Frontal cortex (tissue), 4 donors: ENCODE measurements at places on chromosomes 3 and 15. TPM values are rescaled to one million over a fixed set of nuclear protein-coding genes. Genes with fewer than 3 reads are reported as not detected.

The AMT gene
- 1.6 TPM for total RNA-seq

The SLC6A1 gene
- 52.2 TPM for total RNA-seq

DNA sequence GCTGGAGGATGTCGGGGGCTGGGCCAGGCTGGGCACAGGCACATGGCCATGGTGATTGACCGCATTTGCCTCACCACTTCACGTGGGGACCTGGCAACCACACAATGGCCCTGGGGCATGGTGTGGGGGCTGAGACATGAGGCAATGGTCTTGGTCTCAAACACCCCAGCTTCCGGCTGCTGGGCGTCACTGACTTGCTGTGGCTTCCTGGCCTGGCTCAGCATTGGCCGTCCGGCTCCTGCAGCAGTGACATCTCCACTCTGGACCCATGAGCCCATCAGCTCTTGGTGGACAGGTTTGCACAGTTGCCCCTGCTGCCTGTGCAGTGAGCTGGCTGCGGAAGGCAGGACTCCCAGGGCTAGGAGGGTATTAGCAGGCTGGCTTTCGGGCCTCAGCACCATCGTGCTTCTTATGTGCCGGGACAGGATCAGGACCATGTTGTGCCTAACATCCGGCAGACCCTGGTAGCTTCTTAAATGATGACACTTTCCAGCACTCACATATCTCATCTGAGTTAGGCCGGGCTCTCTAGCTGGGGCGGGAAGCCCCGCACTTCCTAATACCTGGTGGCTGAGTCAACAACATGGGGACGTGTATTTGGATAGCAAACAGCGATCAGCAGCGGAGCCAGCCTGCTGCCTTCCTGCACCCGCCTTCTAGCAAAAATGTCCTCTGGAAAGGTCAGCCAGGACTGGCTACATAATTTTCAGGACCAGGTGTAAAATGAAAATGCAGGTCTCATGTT lies 34.1 kb downstream of the ZNF710 start:
- DNase-seq, result no peak

DNA sequence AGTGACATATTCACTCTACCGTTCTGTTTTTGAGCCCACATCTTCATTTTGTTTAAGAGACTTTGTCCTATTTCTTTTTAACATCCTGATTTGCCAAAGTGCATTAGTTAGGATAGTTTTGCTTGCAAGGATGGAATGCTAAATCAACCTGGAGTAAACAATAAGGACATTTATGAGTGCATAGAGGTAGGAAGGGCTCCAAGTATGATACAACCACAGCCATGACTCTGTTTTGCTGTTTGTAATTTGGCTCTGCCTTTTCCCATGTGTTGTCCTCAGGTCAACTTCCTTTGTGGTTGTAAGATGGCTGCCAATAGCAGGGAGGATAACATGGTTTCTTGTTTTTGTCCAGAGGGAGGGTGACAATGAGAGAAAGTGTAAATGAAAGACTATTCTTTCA lies 66.4 kb upstream of the GOLIM4 start:
- no peak for DNase-seq

- no peak for DNase-seq
Observed at GRCh38 chr3:55877703-55878102, 390.6 kb upstream of the WNT5A start.

- DNase-seq, result no peak
Observed at GRCh38 chr3:22893644-22894325, 309.3 kb upstream of the UBE2E2 start.

DNA sequence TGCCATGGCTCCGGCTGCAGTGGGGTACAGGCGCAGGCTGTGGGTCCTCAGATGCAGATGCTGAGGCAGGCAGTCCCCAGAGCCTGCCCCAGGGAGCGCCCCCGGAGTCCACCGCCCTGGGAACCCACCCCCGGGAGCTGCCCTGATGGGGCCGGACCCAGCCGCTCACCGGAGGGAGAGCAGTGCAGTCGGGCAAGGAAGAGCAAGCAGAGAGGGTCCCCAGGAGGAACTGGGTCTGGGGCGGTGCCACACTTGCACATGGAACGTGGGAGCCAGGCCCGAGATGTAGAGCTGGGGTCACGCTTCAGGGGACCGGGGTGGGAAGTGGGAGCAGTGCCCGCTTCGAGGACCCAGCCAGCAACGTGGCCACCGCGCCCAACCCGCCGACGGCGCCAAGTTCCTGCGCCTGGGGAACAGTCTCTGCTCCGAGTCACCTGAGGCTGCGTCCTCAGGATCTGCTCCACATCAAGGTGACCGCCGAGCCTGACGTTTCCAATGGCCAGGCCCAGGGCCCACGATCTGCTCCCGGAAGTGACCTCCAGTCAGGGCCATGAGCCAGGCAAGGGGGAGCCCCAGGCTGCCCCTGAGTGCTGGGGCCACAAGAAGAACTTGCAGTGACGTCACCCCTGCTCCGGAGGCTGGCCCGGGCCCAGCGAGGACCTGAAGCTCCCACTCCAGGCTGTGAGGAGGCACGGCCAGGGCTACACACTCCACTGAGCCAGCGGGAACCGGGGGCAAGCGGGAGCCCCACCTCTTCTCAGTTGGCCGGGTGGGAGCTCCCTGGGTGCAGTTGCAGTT lies 27.0 kb upstream of the TFG start:
- DNase-seq, result no peak
